Karpas-422 (cell line): ENCODE measurements at places on chromosomes 12 and 14. TPM values are rescaled to one million over a fixed set of nuclear protein-coding genes. Genes with fewer than 3 reads are reported as not detected.

Gene GALNT16
- 0.15 TPM in 1 of 2 replicates, not detected in the other for total RNA-seq

Gene RPGRIP1
- not detected in 2 replicates for total RNA-seq

Gene MIPOL1
- total RNA-seq = not detected in 2 replicates

Gene PROX2
- 2.3 and 2.6 TPM in 2 replicates for total RNA-seq

Gene EPYC
- total RNA-seq = not detected in 2 replicates

Gene NR2C1
- total RNA-seq = 45.2 and 49.5 TPM in 2 replicates

Gene PPP2R5C
- total RNA-seq = 233 and 301 TPM in 2 replicates

Gene PTGDR
- not detected in 2 replicates for total RNA-seq

Gene DENND5B
- total RNA-seq = 4.7 and 5.5 TPM in 2 replicates

Gene DLK1
- total RNA-seq = not detected in 2 replicates

Gene BATF
- total RNA-seq = not detected in 2 replicates

Gene TUNAR
- total RNA-seq = not detected in 2 replicates

DNA sequence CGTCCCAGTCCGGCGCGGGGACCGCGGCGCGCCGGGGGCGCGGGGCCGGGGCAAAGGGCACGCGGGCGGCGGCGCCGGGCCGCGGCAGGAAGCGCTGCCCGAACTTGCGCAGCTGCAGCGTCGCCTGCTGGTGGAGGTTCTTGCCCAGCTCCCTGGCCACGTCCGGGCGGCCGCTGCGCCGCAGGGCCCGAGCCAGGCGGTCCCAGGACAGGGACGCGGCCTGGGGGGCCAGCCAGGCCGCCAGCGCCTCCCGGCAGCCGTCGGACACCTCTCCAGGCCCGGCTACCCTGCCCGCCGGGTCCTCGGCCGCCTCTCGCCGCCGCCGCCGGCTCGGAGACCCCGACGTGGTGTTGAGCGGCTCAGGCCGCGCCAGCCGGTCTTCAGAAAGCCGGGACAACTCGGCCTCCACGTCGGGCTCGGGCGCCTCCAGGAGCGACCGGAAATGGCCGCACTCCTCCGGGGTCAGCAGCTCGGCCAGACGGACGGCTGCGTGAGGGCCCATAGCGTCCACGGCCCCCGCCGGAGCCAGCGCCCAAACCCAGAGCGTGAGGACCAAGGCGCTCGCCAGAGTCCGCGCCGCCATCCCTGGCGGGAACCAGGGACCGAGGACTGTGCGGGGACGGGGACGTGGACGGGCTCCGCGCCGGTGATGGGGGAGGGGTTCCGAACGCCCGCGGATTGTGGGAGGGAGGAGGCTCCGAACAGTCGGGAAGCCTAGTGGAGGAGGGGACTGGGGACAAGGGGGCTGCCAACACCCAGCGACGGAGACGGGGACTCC is 34.0 kb downstream of the FIGNL2 start:
- H3K27ac ChIP-seq = no peak overlapping the region
- H3K36me3 ChIP-seq = no peaks in the 10 kb centered on the region
- no peaks in the 10 kb centered on the region for H3K4me1 ChIP-seq
- no peak for DNase-seq

- H3K27ac ChIP-seq = no peak overlapping the region
- no peaks in the 10 kb centered on the region for H3K36me3 ChIP-seq
- peak; percentile 48 for DNase-seq
- no peak overlapping the region for H3K4me3 ChIP-seq
- 0 out of 2 replicates have a peak, but pooled peaks cover 2% of the 10 kb centered on the region for H3K27me3 ChIP-seq
- peaks cover 12% of the 10 kb centered on the region for H3K4me1 ChIP-seq
Observed at GRCh38 chr14:65115615-65116014, 13.3 kb upstream of the MAX start.

- H3K4me3 ChIP-seq = no peak overlapping the region
- H3K36me3 ChIP-seq = no peaks in the 10 kb centered on the region
- no peaks in the 10 kb centered on the region for H3K4me1 ChIP-seq
- no peak overlapping the region for H3K27ac ChIP-seq
Observed at GRCh38 chr14:96914571-96915128, 117.5 kb downstream of the VRK1 start.

GRCh38 chr12:127562816-127563215 is 704.2 kb upstream of the TMEM132C start:
- H3K36me3 ChIP-seq = no peaks in the 10 kb centered on the region
- DNase-seq = no peak
- H3K4me3 ChIP-seq = no peak overlapping the region
- no peak overlapping the region for H3K27ac ChIP-seq

GRCh38 chr14:74495356-74495755 is 1.8 kb downstream of the ISCA2 start:
- no peak for DNase-seq
- no peak overlapping the region for H3K4me3 ChIP-seq
- H3K36me3 ChIP-seq = peaks cover 11% of the 10 kb centered on the region; the same call in 1 of the 2 replicates

DNA sequence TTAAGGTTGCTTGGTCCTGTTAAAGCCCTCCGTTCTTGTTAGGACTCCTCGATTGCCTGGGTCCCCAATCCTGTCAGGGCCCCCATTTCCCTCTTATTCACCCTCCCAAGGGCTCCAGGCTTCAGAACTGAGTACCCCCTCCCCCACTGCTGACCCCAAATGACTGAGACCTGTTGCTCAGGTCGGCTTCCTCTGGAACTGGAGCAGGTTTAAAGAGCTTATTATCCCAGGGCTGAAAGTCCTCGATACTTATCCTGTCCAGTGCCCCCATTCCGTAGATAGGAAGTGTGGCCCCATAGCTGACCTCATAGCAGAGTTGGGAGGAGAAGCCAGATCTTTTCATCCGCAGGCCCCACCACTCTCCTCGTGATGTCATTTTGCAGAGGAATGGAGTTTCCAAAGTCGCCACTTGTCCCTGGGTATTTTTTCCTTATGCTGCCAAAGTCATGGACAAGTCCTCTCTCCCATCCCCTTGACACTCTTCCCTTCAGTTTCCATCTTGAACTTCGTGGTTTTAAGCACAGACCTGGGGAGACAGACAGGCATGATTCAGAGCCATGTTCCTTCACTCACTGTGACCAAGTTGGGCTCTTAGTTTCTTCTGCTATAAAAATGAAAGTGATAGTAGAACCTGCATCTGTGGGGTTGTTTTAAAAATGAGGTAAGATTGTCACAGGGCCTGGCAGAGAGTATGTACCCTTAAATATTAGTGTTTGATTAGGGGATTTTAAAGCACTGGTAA is 1.2 kb downstream of the USP30 start:
- H3K27me3 ChIP-seq = no peaks in the 10 kb centered on the region
- peaks cover 14% of the 10 kb centered on the region for H3K4me1 ChIP-seq
- H3K4me3 ChIP-seq = peak overlapping the region; percentile 76
- peak overlapping the region; percentile 47 for H3K27ac ChIP-seq

GRCh38 chr14:61973981-61974380 is 211.8 kb downstream of the SNAPC1 start:
- no peaks in the 10 kb centered on the region for H3K36me3 ChIP-seq
- H3K4me1 ChIP-seq = peaks cover 49% of the 10 kb centered on the region
- H3K4me3 ChIP-seq = no peak overlapping the region
- DNase-seq = no peak

DNA sequence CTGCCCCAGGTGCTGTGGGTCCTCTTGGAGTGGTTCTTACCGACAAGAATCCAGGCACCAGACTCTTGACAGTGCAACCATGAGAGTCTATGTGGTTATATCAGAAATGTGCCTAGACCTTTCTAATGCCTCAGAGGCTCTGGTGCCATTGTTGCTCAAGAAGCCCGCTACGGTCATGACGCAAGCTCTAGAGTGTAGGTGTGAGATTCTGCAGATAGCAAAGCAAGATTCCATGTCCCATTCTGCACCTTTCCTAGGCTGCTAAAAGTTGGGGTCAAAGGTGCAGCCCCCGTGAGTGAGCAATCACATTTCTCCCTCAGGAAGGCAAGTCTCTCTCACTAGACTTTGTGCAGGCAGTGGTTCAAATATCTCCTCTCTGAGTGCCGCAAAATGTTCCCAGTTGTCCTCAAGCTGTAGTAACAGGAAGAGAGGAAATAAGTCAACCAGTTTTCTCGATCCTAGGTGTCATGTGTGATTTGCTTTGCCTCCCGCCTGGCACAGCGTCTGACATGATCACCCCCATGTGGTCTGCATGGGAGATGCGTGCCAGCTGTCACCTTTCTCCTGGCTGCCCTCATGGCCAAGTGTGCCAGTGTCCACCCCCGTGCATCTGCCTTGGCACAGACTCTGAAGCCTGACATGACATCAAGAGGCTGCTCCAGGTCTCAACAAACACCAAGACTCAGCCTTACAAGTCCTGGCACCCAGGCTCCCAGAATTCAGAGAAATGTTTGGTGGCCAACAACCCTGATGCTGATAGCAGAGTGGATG is 122.5 kb upstream of the COCH start:
- DNase-seq = peak; percentile 61
- H3K4me3 ChIP-seq = no peak overlapping the region
- no peaks in the 10 kb centered on the region for H3K4me1 ChIP-seq
- no peaks in the 10 kb centered on the region for H3K36me3 ChIP-seq
- H3K27ac ChIP-seq = no peak overlapping the region

GRCh38 chr14:63652406-63652805 is 10.7 kb upstream of the WDR89 start:
- H3K36me3 ChIP-seq = no peaks in the 10 kb centered on the region
- H3K4me1 ChIP-seq = peaks cover 25% of the 10 kb centered on the region
- H3K27ac ChIP-seq = no peak overlapping the region
- DNase-seq = no peak
- H3K4me3 ChIP-seq = no peak overlapping the region

GRCh38 chr14:91996948-91997371 is 42.9 kb downstream of the TRIP11 start:
- DNase-seq = peak; percentile 94
- peak overlapping the region; percentile 48 for H3K27ac ChIP-seq
- H3K4me1 ChIP-seq = peaks cover 14% of the 10 kb centered on the region
- H3K36me3 ChIP-seq = peaks cover 33% of the 10 kb centered on the region
- no peaks in the 10 kb centered on the region for H3K27me3 ChIP-seq

GRCh38 chr14:106166650-106167204 is 640.3 kb downstream of the TMEM121 start:
- H3K36me3 ChIP-seq = no peaks in the 10 kb centered on the region
- no peak overlapping the region for H3K4me3 ChIP-seq
- no peaks in the 10 kb centered on the region for H3K4me1 ChIP-seq
- no peak for DNase-seq
- H3K27me3 ChIP-seq = no peaks in the 10 kb centered on the region
- H3K27ac ChIP-seq = no peak overlapping the region

GRCh38 chr14:31819281-31819680 is 257.8 kb upstream of the ARHGAP5 start:
- H3K27me3 ChIP-seq = no peaks in the 10 kb centered on the region
- peaks cover 10% of the 10 kb centered on the region for H3K4me1 ChIP-seq
- DNase-seq = no peak
- no peak overlapping the region for H3K27ac ChIP-seq
- no peaks in the 10 kb centered on the region for H3K36me3 ChIP-seq
- no peak overlapping the region for H3K4me3 ChIP-seq

GRCh38 chr14:94771906-94772490 is 2.1 kb upstream of the GSC start:
- H3K36me3 ChIP-seq = no peaks in the 10 kb centered on the region
- no peak for DNase-seq
- H3K4me3 ChIP-seq = no peak overlapping the region
- no peaks in the 10 kb centered on the region for H3K27me3 ChIP-seq
- H3K4me1 ChIP-seq = no peaks in the 10 kb centered on the region
- no peak overlapping the region for H3K27ac ChIP-seq

DNA sequence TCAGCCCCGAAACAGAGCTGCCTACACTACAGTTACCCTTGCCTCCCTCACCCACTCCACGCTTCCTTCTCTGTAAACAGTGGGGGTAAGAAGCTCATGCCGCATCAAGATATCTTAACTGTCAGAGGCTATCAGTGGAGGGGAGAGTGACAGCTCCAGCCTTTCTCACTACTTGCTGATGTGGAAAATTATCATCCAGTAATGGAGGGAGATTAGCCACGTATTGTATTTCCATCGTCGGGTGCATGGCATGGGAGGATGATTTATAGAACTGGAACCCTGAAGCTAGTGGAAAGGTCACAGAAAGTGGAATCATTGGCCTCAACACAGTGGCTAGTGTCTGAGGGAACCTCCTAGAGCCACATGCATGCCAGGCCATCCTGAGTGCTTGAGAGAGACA is 270.9 kb upstream of the FKBP4 start:
- no peak for DNase-seq
- no peak overlapping the region for H3K4me3 ChIP-seq
- no peaks in the 10 kb centered on the region for H3K36me3 ChIP-seq
- no peaks in the 10 kb centered on the region for H3K4me1 ChIP-seq

GRCh38 chr14:71524320-71524982 is 407.8 kb upstream of the RGS6 start:
- no peak overlapping the region for H3K4me3 ChIP-seq
- no peaks in the 10 kb centered on the region for H3K4me1 ChIP-seq
- H3K36me3 ChIP-seq = no peaks in the 10 kb centered on the region
- no peaks in the 10 kb centered on the region for H3K27me3 ChIP-seq
- no peak for DNase-seq

DNA sequence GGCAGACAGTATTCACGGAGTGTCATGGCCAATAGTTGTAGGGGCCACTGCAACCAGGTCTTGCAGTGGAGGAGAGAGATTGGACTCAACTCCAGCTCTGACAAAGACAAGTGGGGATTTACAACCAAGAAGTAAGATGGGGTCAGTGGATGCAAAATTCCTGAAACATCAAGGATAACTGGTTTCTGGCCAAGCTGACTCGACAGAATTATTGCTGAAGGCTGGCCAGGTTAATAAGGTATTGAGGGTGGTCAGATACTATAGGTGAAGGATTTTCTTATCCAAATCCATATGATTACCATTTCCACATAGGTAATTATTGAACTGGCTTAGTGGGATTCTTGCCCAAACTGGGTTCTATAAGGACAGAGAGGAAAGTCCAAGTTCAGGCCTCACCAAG is 64.9 kb upstream of the FOXG1 start:
- no peak overlapping the region for H3K4me3 ChIP-seq
- no peak for DNase-seq
- H3K4me1 ChIP-seq = no peaks in the 10 kb centered on the region
- H3K36me3 ChIP-seq = no peaks in the 10 kb centered on the region
- no peak overlapping the region for H3K27ac ChIP-seq
- H3K27me3 ChIP-seq = no peaks in the 10 kb centered on the region

DNA sequence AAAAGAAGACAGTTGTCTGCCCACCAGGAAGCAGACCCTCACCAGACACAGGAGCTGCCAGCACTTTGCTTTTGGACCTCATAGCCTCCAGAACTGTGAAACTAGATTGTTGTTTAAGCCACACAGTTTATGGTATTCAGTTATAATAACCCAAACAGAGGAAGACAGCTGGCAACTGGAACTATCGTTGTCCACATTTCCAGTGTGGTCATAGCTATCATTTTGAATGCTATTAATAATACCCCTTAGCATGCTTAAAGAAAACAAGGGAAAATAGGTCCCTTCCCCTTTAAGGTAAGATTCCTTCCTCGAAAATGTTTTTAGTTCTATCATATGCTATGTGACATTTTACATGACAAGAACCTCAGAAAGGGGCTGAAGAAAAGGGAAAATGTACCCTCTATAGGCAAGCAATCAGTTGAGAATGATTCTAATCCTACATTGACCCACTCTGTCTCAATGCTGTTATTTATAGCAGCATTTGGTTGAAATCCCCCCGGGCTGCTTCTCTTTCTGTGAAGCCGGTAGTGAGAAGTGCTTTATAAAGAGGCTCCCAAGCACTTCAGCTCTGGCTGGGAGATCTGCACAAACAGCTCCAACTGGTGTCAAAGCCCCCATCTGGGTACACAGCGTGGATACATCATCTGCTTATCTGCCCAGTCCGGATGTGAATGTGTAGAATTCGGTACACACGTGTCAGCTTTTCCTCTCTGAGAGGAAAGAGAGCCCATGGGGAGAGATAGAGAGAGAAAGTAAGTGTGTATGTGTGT is 221.2 kb upstream of the FLRT2 start:
- H3K4me1 ChIP-seq = no peaks in the 10 kb centered on the region
- H3K4me3 ChIP-seq = no peak overlapping the region
- no peaks in the 10 kb centered on the region for H3K27me3 ChIP-seq
- H3K27ac ChIP-seq = no peak overlapping the region

GRCh38 chr12:3965046-3965445 is 91.8 kb upstream of the PARP11 start:
- no peaks in the 10 kb centered on the region for H3K4me1 ChIP-seq
- no peak overlapping the region for H3K4me3 ChIP-seq
- H3K36me3 ChIP-seq = no peaks in the 10 kb centered on the region
- DNase-seq = peak; percentile 17
- H3K27me3 ChIP-seq = 0 out of 2 replicates have a peak, but pooled peaks cover 2% of the 10 kb centered on the region
- H3K27ac ChIP-seq = no peak overlapping the region
